ENCODE measurements at places on chromosomes 11 and 22.

- no peak for DNase-seq
Observed at GRCh38 chr11:130600616-130601015, 152.2 kb downstream of the ADAMTS15 start.

DNA sequence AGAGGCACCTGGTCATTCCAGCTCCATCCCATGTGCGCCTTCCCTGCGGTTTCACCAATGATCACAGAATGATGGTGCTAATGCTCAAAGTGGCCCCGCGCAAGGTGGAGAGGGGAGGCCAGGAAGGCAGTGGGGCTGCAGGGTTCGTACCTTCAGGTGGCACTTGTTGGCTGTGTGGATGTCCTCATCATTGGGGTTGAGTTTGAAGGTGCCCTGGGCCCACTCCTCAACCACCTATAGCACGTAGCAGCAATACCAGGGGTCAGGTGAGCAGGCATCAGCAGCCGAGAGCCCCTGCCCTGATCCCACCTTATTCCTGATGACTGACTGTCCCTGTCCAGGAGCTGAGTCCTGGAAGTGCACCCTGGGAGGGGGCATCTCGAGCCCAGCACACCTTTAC is 20.6 kb upstream of the DRICH1 start:
- no peak for DNase-seq

DNA sequence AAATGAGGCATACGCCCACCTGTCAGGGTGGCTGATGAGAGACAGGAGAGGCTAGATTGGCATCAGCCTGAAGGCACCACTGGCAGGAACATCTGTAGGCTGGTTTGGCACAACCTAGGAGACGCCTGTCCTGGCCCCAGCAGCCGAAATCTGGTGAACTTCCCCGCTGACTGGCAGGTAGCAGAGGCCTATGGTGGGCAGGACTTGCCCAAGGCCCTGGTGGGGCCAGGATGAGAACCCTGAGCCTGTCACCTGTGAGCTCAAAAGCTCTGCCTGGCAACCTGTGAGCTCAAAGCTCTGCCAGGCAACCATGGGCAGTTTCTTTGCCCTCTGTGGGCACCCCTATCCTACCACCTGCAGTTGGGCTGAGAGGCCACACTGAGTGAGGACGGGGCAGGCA is 2.5 kb downstream of the DERL3 start:
- no peak for DNase-seq

GRCh38 chr11:62149986-62150886 is 26.4 kb downstream of the INCENP start:
- DNase-seq: no peak

GRCh38 chr11:42462558-42463310 is 849.1 kb upstream of the API5 start:
- no peak for DNase-seq

DNA sequence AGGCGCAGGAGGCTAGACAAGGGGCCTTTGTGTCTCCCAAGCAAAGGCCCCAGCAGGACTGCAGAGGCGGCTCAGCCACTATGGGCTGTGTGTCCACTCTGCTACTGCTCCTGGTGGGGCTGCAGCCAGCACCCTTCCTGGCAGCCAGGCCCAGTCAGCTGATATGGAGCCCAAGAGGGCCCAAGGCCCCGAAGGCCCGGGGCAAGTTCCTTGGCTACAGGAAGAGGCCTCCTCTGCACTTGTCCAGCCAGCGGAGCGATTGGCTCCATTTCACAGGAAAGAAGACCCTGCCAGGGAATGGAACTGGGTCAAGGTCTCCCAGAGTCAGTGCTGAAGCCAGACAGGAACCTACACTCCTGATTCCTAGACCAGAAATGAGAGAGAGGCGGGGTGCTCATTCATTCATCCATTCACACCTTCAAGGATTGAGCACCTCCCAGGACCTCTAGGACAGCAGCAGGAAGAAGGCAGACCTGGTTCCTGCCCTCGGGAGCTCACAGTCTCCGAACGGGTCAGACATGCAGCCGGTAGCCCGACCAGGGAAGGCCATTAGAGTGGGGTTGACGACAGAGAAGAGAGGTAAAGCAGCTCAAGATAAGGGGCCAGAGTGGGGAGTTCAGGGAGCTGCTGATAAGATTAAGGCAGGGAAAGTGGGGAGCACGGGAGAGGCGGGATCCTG is 811 bp upstream of the P2RY2 start:
- DNase-seq: no peak

GRCh38 chr11:117842131-117842941 is 17.8 kb upstream of the FXYD2 start:
- no peak for DNase-seq

DNA sequence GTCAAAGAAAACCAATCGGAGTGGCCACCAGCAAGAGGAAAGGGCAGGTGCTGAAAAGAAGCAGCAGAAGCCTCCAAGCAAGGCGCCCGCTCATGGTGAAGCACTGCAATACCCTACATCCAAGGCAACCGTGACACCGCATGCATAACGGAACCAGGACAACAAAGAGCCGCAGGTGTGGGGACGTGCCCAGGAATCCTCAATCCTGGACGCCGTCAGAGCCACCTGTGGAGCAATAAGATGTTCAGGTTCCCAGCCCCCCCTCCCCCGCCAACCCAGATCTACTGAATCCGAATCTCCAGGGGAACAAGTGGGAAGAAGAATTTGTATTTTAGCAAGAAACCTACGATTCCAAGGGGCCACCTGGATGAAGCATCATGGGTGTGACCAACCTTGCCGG is 70.8 kb downstream of the SHANK2 start:
- DNase-seq: no peak

- no peak for DNase-seq
Observed at GRCh38 chr11:73403541-73403940, 27.3 kb downstream of the RELT start.

GRCh38 chr11:101706541-101706940 is 122.7 kb upstream of the TRPC6 start:
- no peak for DNase-seq

DNA sequence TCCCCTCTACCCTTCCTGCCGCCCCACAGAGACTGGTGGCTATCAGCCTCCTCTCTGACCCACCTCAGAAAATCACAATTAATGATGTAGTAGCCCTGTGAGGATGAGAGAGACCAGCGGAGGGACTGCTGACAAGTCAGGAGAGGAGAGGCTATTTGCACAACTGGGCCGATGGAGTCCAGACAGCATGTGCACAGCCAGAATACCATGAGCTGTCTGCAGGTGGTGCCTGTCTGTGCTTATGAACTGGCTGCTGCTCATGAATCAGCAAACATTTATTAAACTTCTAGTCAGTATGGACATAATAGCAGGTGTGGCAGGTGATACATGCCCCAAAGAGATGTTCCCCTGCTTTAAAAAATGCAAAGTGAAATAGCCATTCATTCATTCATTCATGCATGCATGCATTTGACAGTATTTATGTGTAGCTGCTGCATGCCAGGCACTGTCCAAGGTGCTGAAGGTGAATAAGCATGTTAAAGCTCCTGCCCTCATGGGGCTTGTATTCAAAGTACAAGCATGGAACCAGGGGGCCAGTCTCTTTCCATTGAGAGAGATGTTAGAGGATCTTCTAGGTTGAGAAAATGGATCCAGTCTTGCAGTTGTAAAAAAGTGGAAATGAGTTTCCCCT is 141.3 kb downstream of the GRIK4 start:
- no peak for DNase-seq

- no peak for DNase-seq
Observed at GRCh38 chr11:128236506-128237498, 350.6 kb downstream of the ETS1 start.

DNA sequence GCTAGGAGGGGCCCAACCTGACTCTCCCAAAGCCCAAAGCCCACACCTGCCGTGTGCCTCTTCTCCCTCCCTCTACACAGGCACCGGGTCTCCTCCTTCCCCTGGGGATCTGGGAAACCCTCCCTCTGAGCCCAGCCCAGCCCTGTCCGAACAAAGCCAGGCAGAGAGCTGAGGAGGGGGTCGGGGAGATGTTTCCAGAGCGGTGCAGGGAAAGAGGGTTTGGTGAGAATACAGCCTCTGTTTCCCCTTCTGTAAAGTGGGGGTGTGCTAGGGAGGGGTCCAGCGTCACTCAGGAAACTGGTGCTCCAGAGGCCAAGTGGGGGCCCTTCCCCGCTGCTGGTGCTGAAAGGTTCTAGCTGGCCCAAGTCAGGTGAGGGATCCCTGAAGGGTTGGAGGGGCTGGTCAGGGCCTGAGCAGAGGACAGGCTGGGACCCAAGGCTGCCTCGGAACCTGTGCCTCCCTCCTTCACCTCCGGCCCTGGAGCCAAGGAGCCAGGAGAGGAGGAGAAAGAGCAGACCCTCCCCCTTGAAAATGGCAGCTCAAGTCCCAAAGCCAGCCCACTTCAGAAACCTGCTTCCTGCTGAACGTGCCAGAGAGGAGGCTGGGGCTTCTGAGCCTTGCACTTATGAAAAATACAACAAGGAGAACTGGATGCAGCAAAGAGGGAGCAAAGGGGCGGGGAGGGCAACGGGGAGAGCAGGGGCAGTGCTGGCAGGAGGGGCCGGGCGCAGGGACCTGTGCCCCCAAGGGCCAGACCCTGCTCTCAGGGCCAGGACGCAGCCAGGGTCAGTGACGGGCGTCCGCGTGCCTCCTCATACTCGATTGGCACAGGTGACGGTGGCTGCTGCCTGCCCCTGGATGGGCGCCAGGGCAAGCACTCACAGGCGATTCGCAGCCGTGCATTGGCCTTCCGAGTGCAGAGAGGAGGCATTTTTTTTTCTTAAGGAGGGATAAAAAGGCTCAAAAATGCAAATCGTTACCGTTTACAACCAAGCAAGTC is 43.2 kb downstream of the MACROD1 start:
- no peak for DNase-seq

GRCh38 chr11:57566905-57567514 is 462 bp downstream of the UBE2L6 start:
- DNase-seq: no peak

- DNase-seq: no peak
Observed at GRCh38 chr11:87859636-87860035, 315.6 kb downstream of the RAB38 start.

- DNase-seq: no peak
Observed at GRCh38 chr11:2801711-2802388, 83.7 kb downstream of the CDKN1C start.

- DNase-seq: no peak
Observed at GRCh38 chr11:110331626-110332025, 35.2 kb upstream of the RDX start.

DNA sequence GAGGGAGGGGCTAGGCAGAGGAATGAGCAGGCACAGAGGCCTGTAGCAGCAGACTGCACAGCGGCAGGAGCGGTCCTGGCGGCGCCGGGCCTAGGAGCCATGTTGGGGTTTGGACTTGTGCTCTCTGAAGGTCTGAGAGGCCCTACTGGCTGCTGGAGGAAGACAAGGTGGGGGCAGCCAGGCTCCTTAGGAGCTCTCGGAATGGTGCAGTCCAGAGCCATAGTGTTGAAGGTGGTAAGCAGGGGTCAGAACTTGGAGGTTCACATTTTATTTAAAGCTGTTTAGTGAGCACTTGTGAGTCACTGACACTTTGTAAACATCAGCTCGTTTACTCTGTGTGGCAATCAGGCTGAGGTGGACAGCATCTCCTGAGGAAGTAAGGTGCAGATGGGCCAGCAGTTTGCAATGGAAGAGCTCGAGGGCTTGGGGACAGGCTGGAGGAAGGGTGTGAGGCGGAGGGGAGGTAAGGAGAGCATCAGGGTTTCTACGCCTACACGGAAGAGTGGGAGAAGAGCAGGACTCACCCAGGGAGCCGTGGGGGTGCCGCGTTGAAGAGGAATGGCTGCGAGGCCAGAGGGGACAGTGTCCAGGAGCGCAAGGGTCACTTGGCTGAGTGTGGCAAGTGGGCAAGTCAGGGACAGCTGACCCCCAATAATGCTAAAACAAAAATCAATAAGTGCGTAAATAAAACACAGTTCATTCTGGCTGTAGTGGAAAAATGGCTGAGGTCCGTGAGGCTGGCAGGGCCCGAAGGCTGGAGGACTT is 10.0 kb upstream of the TMEM191C start:
- DNase-seq: no peak

- no peak for DNase-seq
Observed at GRCh38 chr22:50314081-50314454, 6.6 kb upstream of the PLXNB2 start.

- no peak for DNase-seq
Observed at GRCh38 chr11:130064596-130064995, 5.1 kb upstream of the APLP2 start.

- DNase-seq: no peak
Observed at GRCh38 chr11:32012049-32012448, 78.8 kb upstream of the RCN1 start.

Measured in nephron progenitor cell (in vitro differentiated cells).